Vagina (tissue), 2 donors: ENCODE measurements at places on chromosomes 6 and 20.

DNA sequence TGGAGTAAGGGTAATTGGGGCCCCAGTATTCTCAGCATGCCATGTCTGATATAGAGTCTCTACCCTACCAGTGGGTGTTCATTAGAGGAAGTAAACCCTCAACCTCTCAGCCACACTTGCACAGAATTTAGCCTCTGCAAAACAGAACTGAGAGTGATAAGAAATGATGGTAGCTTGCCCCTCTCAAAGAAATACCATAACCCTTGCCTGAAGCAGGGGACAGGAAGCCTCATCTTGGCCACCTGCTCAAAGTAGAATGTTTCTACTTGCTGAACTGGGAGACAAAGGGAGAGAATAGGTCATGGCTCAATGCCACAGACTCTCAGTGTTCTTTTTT is 33.7 kb downstream of the SPTLC3 start:
- DNase-seq = no peak

DNA sequence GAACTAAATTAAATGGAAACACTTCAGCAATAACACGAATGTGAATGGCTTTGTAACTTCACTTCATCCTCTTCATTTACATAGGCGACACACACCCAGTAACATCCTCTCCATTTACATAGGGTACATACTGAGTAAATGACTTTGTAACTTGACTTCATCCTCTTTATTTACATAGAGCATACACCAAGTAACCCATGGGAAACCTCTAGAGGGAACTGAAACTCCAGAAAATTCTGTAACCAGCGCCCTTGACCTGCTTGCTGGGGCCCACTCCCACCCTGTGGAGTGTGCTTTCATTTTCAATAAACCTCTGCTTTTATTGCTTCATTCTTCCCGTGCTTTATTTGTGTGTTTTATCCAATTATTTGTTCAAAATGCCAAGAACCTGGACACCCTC is 81.6 kb upstream of the OPRM1 start:
- DNase-seq = no peak

DNA sequence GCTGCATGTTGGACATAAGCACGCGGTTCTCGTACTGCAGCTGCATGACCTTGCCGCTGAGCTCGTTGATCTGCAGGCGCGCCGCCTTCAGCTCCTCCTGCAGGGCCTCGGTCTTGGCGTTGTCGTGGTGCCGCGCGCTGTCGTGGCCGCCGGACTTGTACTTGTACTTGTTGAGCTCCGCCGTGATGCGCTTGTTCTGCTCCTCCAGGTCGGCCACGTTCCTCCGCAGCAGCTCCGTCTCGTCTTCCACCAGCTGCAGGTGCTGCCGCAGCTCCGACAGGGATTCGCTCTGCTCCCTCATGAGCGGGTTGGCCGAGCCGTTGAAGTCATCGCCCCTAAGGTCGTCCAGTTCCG is 16.6 kb upstream of the KIAA0408 start:
- no peak for DNase-seq

- DNase-seq = no peak
These were observed 77.1 kb downstream of the JAG1 start for GRCh38 chr20:10596710-10597121.

DNA sequence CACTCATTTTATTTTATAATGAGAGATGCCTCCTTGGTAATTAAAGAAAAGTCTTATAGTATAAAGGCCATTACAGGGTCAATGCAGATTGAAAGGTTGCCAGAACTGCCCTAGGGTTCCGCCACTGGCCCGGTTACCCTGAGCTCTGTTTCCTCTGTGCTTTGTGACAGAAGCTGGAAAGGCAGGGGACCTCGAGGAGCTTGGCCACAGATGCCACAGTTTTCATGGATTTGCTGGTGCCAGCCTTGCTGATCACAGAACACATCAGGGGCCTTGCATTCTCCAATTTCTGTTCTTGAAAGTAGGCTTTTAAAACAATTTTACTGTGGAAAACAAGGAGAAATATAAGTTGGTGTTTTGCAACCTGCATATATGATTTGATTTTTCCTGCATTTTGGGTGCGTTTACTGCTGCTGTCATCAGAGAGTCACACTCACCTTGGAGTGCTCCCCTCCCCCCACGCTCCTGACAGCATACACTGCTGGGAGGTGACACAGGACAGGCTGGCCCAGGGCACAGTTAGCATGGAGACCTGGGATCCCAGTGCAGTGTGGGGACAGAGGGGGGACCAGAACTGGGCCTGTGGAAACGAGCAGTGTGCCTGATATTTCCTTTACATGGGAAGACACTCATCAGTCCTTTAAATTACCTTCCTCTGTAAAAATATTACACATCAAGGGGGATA is 142.8 kb downstream of the CFAP61 start:
- DNase-seq = no peak

DNA sequence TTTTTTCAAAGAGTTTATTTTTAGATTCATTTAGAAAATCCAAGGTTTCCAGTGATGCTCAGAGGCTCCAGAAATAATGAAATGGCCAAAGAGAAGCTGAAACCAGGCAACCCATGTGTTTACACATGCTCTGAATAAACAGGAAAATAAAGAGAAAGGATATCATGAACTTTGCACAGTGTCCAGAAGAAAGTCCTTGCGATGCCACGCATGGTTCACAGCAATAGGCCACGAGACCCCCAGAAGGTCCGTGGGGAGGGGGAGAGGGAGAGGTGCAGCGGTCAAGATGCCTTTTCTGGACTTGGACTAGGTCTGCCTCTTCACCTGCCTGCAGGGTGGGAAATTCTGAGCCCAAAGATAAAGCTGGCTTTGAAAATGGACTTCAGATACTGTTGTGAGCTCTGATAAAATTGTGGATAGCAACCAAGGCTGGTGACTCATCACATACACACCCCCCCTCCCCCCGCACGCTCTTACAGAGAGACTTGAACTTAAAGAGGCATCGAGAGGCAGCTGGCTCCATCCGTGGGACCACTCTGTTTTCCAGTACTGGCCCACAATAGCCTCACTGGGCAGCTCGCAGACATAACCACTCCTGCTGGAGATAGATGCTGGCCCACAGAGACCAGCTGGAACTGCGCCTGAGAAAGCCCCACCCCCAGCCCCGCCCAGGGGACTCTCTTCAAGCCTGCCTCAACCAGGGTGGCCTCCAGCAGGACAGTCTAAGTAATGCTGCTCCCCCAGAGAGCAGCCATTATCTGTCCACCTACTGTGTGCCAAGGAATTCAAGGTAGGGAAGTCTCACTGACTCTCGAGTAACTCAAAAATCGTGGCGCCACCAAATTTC is 21.2 kb upstream of the NFATC2 start:
- DNase-seq = no peak

DNA sequence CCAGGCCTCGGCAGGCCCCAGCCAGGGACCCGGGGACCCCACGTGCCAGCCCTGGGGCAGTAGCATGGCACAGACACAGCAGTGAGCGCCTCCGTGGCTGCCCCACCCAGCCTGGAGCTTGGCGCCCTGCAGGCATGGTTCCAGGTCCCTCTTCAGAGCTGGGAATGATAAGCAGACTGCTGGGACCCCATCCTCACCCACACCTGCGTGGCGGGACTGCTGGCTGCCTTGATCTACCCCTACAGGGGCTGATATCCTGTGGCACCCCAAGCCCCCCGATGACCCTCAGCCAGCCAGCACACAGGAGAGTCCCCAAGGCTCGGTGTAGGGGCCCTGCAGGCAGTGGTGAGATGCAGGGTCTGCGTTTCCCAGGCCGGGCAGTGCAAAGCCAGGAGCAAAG is 47.1 kb downstream of the YTHDF1 start:
- DNase-seq = no peak

DNA sequence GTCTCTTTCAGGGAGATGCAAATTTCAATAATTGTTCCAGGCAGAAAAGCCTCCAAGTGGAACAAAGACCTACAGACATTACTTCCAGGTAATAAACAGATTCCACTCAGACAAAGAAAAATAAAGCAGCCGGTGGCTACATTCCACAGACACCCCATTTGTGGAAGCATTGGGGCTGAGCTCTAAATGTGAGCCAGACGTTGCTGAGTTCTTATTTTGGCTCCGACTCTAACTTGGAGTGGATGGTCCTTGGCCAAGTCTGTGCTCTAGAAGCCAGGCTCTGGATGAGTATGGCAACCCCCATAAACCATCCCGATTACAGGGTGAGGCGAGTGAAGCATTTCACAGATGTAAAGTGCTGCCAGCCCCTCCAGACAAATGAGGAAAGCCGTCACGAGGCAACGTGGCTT is 6.6 kb downstream of the TRAM2 start:
- no peak for DNase-seq

- DNase-seq = no peak
These were observed 42.0 kb downstream of the DOK5 start for GRCh38 chr20:54517241-54517975.

DNA sequence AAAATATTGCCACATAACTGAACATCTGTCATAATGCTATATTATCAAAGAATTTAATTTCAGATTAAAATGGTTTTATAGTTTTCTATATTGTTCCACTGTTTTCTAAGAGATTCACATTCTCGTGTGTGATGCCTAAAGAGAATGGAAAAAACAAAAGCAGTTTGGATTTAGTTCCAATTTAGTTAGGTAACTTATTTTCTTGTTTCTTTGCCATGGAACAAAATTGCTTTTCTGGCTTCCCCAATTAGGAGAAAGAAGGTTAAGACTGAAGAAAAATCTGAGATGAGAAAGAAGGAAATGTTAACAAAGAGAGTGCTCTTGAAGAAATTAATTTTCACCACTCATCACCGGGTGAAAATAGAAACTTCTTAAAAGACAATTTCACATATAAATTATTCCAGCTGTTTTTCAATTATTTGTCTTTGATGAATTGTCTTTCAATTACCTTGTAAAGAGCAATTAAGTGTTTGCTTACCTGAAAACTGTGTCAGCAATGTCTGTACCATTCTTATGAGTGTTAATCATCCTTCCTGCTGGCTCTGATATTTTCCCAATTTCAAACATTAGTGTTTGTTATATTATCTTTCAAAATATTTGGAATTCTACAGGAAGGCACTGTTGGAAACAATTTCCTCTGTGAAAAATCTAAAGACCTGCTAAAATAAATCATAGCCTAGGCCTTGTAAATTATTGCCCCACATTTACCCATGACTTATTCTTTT is 19.5 kb downstream of the PHACTR2 start:
- DNase-seq = no peak

DNA sequence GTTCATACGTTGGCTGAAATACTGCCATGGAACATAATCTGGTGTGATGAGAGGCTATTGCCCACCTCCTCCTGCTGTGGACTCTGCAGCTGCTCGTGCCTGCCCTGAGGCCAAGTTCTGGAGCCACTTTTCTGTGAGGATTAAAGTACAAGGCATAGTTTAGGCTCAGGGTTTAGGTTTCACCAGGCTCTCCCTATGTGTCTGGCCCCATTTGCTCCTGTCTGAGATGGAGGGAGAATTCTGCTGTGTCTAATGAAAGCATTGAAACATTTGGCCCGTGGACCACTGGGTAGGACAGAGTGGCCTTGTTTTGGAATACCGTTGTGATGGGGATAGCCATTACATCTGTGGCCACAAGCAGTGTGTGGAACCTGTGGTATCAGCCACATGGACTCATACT is 5.9 kb downstream of the WRNIP1 start:
- DNase-seq = no peak

DNA sequence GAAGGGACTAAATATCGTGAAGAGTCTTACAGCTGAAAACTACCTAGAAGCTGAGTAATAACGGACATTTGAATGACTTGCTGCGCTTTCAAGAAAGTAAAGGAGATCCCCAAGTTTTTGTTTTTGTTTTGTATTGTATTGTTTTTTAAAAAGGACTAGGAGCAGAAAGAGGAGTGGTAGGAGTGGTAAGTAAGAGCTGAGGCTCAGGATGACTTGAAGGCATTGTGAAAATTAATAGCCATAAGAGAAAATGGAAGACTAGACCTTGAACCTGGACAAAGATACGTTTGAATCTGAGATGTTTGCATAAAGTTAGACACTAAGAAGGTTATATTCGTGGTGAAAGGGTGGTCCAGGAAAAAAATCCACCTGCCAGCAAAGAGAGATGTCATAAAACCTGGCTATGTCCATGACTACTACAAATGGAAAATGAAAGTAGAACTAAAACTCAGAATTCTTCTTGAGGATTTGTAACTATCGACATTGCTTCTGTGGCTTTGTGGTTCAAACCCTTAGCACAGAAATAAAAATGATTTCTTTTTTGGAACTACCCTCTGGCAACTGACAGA is 824.8 kb upstream of the FLRT3 start:
- no peak for DNase-seq

DNA sequence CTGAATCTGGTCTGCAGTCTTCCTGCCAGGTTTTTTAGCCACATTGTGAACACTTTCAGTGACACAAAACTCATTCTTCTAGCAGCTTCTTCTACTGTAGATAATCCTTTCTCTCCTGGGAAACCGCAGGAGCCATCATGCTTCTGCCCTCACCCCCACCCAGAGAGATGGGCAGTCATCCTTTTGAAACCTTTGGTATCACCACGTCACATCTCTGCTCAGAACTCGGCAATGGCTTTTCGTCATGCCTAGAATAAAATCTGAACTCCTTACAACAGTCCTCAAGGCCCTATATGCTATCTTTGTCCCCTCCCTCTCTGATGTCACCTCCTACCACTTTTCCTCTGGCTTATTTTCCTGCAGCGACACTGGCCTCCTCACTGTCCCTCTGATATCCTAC is 46.4 kb upstream of the ZNFX1 start:
- DNase-seq = no peak

- DNase-seq = no peak
These were observed 265.9 kb downstream of the COL12A1 start for GRCh38 chr6:74939721-74940620.

GRCh38 chr20:10249048-10249770 is 30.6 kb downstream of the SNAP25 start:
- DNase-seq = no peak

DNA sequence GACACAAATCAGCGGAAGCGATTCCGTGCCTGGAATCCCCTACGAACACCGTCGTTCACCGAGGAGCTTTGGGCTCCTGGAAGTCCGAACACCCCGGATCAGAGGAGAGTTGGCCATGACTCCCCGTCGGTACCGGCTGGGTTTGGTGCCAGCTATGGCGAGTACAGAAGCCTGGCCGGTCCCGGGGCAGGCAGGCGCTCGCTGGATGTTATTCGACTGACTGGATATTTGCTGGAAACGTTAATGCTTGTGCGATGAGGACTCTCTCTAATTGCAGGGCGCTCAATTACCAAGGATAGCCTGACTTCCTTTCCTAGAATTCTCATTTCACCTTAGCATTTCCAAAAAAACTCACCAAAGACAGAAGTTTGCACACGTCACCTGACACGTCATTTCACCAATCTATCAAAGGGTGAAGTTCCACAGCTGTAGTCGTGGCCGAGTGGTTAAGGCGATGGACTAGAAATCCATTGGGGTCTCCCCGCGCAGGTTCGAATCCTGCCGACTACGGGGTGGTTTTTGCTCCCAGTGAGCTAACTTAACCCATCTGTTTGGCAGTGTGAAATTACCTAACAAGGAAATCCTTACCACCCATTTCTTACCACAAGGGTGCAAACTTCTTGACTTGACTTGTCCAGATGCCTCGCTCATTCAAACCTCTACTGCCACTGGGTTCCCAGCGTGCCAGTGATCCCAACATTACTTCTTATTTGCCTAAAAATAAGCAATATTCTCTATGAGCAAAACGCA is 22.7 kb upstream of the ZNF184 start:
- no peak for DNase-seq

DNA sequence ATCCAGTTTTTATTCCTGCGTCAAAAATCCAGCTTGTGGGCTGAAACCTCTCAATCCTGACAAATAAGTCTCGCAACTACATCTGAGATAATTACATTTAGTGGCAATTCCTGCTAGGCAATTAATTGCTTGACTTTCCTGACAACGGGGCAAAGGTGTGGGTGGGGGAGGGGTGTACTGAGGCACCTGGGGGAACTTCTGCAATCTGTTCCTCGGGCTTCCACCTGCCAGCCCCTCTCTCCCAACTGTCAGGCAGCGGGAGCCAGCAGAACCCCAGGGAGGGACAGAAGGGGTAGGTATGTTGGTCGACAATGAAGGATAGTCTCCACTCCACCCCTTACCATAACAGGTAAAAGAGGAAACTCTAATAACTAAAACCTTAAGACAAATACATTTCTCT is 6.8 kb downstream of the C6orf52 start:
- no peak for DNase-seq
